ENCODE measurements at places on chromosomes 5 and 9.

- no peak for DNase-seq
Measured at GRCh38 chr5:56167519-56167918, 65.6 kb downstream of the ANKRD55 start.

DNA sequence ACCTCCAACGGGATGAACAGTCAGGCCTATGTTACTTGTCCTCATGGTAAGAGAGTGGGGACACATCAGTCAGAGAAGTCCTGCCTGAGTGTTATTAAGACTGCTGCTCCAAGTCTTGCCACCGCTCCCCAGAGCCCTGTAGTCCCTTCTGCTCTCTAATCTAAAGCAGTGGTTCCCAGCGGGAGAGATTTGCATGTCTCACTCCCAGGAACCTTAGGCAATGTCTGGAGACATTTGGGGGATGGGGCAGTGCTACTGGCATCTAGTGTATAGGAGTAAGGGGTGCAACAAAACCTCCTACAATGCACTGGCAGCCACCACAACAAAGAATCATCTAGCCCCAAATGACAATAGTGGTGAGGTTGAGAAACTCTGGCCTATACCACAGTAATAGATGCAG is 2.6 kb upstream of the SVEP1 start:
- DNase-seq: no peak

GRCh38 chr5:120258123-120258522 is 206.0 kb upstream of the PRR16 start:
- DNase-seq: no peak

GRCh38 chr5:157778121-157778805 is 34.8 kb downstream of the LSM11 start:
- no peak for DNase-seq

- no peak for DNase-seq
Measured at GRCh38 chr5:132180134-132180745, 47.4 kb downstream of the P4HA2 start.

DNA sequence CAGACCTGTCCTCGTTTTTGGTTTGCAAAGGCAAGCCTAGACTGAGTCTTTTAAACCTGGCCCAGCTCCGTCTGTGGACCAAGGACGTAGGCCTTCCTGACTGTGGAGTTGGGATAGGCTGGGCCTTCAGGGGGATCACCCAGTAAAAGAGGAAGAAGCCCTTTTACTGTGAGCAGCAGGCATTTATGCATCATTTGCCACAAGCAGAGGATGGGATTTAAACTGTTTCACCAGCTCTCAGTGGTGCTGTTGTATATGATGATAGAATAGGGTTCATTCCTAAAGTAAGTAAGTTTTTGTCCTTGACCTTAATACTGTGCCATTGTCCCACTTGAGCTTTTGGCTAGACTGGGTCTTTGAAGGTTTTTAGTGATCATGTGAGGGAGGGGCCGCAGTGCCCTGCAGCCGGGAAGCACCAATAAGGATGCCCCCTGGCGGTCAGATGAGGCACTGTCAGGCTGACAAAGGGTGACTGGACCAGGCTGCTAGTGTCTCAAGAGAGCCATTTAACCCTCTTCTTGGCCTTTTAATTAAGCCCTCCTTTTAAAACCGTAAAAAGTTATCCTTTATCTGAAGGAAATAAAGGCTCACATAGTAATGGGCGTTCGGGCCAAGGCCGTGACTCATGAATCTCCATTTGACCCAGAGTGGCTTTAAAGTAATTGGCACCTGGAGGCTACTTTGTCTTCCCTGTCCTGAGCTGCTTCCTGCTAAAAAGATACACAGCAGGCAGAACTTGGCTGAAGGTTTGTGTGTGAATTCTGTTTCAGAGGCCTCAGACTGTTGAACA is 74.0 kb downstream of the UBAP1 start:
- peak; percentile 16 for DNase-seq

DNA sequence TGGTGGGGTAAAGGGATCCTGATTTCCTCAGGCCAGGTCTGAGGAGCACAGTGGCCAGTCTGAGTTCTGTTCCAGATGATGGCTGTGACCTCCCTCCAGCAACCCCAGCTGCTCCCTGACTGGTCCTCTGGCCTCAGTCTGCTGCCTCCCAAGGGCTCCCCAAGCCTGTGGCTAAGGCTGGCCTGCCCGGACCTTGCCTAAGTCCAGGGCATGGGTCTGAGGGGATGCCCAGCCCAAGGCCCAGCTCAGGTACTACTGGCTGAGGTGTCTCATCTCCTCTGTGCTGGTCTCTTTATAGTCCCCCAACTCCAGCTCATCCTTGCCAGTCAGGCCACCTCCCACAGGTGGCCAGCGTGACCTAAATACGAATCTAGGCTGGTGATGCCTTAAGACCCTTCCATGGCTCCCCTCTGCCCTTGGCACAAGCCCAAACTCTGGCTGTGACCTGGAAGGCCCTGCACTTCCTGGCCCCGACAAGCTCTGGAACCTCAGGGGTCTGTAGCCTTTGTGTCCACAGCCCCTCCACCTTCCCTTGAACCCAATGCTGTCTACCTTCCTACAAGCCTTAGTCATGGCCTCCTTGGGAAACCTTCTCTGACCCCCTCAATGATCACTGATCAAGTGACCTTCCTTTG is 9.8 kb downstream of the KIF12 start:
- DNase-seq: no peak

DNA sequence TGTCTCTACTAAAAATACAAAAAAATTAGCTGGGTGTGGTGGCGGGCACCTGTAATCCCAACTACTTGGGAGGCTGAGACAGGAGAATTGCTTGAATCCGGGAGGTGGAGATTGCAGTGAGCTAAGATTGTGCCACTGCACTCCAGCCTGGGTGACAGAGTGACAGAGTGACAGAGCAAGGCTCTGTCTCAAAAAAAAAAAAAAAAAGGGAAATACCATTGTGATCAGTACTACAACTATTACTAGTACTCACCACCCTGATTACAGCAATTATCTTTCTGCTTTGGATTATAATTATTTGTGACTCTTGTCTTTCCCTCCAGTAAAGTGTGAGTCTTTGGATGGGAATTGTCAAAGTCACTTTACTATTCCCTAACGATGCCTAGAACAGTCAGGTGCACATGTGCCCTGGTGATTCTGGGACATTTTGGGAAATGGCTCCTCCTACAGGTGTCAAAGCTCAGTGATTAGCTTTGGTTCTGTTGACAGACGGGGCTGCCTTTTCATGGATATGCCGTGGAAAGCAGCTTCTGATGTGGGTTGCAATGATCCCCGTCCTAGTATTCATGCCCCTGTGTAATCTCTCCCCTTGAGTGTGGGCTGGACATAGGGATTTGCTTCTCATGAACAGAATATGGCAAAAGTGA is 31.8 kb upstream of the FRRS1L start:
- peak; percentile 5 for DNase-seq

DNA sequence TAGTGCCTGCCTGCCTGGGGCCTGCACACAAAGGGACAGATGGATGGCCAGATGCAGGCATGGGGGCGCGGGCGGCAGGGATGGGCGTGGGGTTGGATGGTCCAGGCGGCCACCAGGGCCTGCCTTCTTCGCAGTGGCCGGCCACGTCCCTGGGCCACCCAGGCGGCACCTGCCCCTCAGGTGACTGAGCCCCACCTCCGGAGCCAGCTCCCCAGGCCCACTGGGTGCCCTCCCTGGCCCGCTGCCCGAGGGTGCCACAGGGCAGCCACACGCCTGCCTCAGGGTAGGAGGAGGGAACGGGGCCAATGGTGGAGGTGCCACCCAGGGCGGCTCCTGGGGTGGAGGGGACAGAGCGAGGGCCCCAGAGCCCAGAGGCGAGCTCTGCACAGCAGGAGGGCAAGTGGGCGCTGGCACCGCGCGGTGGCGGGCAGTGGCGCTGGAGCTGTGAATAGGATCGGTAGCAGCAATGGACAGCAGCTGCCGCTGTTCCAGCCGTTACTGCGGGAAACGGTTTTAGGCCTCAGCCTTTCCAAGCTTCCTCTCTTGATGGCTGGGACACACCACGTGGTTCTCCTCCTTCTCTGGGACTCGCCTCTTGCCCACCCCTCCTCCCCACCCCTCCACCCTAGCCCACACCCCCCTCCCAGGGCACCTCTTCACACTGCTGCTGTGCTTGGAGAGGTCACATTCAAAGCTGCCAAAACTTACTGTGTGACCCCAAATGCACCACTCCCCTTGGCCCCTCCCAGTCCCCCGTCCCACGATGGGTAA is 19.1 kb downstream of the LHX3 start:
- DNase-seq: no peak

DNA sequence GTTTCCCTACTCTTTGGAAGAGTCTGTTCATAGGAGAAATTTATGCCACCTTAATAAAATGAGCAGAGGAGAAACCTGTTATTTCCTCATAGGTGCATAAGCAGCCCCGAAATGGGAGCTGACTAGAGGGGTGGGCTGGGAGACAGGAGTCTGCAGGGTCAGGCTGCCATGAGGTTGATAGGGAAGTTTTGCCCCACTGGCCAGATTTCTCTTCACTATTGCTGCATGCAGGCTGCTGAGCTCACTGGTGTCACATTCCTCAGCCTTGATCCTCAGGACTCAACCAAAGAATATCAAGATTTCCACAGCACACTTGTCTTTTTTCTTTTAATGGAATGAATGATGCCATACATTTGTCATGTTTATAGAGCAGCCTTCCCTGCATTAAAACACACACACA is 60.7 kb downstream of the BHMT start:
- DNase-seq: no peak

GRCh38 chr5:154646745-154647113 is 108.4 kb upstream of the LARP1 start:
- no peak for DNase-seq

- DNase-seq: no peak
Measured at GRCh38 chr9:17402309-17402708, 176.6 kb upstream of the SH3GL2 start.

DNA sequence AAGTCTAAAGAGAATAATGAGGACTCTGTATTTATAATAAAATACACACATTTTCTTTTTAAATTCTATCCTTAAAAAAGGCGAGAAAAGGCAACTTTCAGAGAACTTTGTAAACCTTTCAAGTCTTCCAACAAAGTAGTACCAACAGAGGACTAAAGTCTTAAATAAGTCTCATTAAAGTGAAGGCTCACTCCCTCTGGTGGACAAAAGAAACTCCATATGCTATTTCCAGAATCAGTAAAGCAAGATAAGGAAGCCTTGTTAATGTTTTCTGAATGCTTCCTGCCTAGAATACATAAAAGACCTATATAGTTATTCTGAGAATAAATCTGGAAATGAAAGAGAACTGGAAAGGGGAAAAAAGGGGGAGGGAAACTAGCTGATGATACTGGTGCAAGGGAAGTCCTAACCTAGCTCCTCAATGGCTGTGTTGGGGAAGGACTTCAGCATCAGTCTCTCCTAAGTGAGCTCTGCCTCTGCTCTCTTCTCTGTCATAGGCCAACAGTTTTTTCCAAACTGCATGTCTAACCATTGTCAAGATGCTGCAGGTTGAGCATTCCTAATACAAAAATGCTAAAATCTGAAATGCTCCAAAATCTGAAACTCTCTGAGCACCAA is 7.2 kb downstream of the HMGCS1 start:
- no peak for DNase-seq

DNA sequence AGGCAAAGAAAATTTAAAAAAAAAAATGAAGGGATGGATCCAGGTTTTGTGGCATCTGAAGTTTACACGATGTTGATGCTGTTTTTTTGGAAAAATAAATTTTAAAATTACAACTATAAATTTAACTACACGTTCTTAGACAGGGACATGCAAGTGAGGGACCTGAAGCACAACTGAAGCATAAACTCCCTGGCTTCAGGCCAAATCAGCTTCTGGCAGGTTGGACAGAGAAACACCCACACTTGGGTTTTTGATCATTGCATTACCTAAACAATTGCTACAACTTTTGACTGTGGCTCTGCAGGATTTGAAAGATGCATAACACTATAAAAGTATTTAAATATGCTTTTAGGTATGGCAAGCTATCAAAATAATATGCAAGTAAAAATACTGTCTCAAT is 1318.3 kb upstream of the DMAC1 start:
- DNase-seq: no peak
